ENCODE measurements at places on chromosomes 16 and 17.

- no peak for DNase-seq
Measured at GRCh38 chr17:62024866-62025265, 40.2 kb downstream of the MED13 start.

DNA sequence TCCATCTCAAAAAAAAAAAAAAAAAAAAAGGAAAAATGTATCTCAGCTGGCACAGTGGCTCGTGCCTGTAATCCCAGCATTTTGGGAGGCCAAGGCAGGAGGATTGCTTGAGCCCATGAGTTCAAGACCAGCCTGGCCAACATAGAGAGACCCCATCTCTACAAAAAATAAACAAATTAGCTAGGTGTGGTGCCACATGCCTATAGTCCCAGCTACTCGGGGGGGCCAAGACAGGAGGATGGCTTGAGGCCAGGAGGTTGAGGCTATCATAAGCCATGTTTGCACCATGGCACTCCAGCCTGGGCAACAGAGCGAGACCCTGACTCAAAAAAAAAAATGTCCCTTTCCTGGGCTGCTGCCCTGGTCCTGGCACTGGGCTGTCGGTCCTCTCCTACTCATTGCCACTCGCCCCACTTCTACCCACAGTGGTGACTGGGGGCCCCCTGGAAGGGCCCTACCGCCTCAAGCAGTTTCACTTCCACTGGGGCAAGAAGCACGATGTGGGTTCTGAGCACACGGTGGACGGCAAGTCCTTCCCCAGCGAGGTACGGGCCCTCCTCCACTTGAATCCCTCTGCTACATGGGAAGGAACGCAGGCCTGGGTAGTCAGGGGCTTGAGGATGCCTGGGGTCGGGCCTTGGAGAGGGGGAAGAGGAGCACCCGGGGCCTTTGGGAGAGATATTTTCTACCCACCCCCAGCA is 6.1 kb downstream of the CA7 start:
- DNase-seq = no peak

DNA sequence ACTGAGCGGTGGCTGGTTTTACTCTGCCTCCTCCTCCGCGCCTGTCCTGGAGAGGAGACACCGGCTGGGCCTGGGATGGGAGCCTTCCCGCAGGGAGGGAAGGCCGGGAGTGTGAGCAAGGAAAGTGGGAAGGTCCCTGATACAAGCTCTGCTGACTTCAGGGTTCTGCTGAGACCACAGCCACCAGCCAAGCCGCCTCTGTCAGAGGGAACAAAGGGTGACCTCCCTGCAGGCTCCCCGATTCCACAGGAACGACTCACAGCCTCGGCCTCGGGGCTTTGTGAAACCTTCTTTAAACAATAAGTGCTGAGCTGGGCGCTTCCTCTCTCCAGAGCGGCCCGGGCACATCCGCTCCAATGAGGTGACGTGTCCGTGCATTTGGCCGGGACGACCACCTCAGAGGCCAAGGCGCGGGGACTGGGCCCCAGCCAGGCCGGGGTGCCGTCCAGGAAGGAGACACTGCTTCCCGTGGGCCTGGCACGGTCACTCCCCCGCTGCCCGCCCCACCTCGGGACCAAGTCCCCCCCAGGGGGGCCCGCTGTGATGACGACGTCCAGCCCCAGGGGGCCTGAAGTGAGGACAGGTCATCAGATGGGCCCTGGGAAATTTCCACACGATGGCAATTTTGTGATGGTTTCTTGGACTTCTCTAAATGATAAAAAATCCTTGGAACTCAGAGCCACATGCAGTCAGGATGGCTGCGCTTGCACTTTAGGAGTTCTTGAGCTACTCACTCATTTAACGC is 11.8 kb upstream of the CIBAR2 start:
- no peak for DNase-seq

- no peak for DNase-seq
Measured at GRCh38 chr16:54459509-54460262, 173.1 kb upstream of the IRX3 start.

- DNase-seq = no peak
Measured at GRCh38 chr17:33832262-33832661, 422.8 kb upstream of the CCL2 start.

GRCh38 chr16:85365120-85365519 is 248.0 kb upstream of the GSE1 start:
- no peak for DNase-seq

GRCh38 chr16:23378921-23379320 is 74.1 kb downstream of the COG7 start:
- no peak for DNase-seq

GRCh38 chr16:89697161-89697615 is 4.3 kb downstream of the SPATA2L start:
- no peak for DNase-seq

DNA sequence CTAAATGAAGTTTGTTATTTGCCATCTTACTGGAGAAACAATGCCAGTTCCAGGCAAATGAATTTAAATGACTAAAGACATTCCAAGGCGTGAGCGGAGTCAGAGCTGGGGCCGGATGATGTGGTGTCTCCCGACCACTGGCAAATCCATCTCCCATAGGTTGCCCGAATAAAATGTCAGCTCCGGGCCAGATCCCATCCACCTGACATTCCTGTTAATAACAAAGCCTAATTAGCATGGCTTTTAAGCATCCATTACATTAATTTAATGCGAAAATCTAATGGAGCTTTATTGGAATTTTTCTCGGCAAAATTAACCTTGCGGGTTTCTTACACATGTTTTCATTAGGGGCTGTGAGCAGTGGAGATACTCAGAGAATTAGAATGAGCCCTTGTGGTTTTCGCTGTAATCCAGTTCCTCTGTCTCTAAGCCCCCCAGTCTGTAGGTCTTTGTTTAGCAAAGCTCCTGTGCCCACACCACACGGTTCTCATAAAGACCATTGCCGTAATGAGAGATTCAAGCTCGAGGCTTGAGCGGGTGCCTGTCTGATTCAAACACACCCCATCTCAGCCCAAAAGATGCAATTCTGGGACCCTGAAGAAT is 123.3 kb downstream of the CCT6B start:
- no peak for DNase-seq

GRCh38 chr16:49050607-49051006 is 231.0 kb downstream of the CBLN1 start:
- no peak for DNase-seq

- DNase-seq = no peak
Measured at GRCh38 chr16:25224731-25225319, 8.1 kb downstream of the AQP8 start.

GRCh38 chr17:37769050-37769449 is 24.2 kb upstream of the HNF1B start:
- DNase-seq = no peak

GRCh38 chr17:8324923-8325322 is 14.7 kb upstream of the ODF4 start:
- DNase-seq = no peak

GRCh38 chr16:29911676-29912010 is 11.4 kb downstream of the ASPHD1 start:
- no peak for DNase-seq

DNA sequence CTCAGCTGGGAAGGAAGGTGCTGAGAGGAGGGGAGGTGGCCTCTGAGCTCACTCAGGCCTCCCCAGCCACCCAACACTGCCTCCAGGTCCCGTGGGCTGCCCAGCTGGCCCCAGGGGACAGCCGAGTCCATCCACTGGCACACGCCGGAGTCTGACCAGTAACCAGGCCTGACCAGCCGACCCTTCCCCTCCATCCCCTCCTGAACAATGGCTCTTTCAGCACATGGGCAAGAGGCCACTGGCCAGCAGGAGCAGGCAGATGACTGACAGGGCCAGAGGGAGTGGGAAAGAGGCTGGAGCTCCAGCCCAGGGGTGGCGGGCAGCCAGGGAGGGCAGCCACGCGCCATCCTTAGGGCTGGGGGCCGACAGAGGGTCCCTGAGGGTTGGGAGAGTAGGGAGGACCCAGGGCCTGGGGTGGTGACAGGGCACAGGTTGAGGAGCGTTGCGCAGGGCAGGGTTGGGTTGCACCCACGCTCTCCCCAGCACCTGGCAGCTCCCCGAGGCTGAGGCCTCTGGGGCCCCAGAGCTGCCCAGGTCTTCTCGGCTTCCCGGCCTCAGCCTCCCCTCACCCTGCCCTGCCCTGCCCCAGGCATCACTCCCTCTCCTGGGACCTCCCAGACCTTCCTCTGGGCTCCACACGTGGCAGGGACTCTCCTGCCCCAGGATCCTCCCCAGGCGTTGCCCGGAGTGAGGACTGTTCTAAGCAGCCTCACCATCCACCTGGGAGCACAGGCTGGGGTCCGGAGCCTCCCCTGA is 20.2 kb upstream of the SLC38A10 start:
- no peak for DNase-seq

GRCh38 chr17:29714146-29714545 is 91.4 kb upstream of the CORO6 start:
- no peak for DNase-seq

DNA sequence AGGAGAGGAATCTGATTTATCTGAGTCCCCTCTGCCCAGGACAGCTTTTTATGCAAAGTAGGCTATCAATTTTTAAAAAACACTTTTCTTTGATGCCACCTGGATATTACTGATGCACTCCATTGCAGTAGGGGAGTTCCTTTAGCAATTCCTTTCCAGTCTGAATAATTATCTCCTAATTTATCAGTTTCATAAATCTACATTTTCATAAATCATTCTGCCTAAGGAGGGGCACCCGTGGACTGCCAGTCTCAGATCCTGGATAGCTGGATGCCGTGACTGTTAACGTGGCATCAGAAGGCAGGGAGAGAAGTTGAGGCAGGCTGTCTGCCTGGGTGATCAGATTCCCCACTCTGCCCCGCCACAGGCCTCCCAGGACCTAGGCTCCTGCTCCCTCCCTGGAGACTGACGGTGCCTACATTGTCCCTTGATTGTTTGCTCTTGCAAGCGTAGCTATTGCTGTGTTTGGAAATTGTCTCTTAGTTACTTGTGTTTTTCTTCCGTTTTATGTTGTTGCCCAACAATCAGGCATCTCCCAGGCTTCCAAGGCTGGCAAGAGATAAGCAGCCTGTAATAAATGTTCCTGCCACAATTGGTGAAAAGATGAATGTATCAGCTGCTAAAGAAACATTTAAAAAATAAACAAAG is 75.2 kb downstream of the KATNIP start:
- no peak for DNase-seq

GRCh38 chr16:82082543-82083244 is 47.6 kb downstream of the HSD17B2 start:
- no peak for DNase-seq

- peak; percentile 65 for DNase-seq
Measured at GRCh38 chr17:17849147-17849820, 12.5 kb upstream of the SREBF1 start.

DNA sequence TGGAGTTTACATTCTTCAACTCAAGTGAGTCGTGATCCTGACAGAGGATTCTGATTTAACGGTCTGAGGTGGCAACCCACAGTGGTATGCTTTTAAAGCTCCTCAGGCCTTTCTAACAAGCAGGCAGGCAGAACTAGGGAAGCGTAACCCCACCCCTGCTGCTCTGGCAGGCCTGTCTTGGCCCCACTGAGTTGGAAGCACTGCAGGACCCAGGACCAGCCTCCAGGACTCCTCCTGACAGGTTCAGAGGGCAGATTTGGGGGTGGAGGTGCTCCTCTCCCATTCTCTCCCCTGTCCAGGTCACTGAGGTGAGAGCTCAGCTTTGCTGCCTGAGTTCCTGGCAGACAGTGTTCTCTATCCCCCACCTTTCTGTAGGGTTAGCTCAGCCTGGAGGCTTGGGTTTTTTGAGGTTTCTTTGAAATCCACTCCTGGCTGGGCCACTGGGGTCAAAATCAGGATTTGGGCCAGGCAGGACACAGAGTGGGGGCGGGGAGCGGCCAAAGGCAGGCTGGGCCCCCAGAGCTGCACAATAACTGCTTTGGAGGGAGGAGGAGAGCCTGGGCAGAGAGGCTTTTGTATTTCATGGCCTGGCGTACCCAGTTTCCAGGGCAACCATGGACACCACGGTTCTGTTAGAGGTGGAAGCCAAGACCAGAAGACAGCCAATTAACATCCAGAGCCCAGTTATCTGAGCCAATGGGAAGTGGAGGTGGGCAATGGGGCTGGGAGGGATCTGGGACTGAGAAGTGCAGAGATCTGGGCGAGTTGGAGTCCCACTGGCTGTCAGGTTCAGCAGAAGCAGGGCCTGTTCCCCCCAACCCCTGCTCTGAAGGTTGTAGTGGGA is 9.5 kb downstream of the MRPL27 start:
- no peak for DNase-seq

GRCh38 chr17:73349138-73349537 is 37.3 kb upstream of the CDC42EP4 start:
- no peak for DNase-seq

DNA sequence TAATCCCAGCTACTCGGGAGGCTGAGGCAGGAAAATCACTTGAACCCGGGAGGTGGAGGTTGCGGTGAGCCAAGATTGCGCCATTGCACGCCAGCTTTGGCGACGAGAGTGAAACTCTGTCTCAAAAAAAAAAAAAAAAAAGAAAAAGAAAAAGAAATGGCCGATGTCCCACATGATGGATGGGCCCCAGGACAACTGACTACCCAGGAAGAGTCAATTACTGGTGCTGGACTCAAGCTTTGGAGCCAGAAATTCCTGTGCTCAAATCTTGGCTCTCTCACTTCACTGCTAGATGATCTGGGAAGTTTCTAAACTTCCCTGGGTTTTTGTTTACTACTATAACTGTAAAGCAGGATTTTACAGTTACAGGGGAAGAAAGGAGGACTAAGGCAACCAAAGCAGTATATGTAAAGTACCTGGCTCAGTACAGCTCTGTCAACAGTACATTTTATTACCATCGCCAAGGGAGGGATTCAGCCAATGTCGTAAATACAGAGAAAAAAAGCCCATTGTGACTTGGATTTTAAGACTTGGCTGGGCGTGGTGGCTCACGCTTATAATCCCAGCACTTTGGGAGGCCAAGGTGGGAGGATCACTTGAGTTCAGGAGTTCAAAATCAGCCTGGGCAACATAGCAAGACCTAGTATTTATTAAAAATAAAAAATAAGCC is 11.9 kb downstream of the C16orf86 start:
- no peak for DNase-seq

- no peak for DNase-seq
Measured at GRCh38 chr16:78995441-78995840, 605.1 kb downstream of the MAF start.
